NCI-H146 (cell line): ENCODE measurements at places on chromosomes 7 and 10.

GRCh38 chr10:1373287-1373686 lies 317.1 kb downstream of the WDR37 start:
- no peak for DNase-seq

GRCh38 chr10:60629332-60629731 lies 148.9 kb upstream of the CDK1 start:
- peak; percentile 44 for DNase-seq

- no peak for DNase-seq
Observed at GRCh38 chr7:371779-372545, 82.0 kb downstream of the FOXL3 start.

DNA sequence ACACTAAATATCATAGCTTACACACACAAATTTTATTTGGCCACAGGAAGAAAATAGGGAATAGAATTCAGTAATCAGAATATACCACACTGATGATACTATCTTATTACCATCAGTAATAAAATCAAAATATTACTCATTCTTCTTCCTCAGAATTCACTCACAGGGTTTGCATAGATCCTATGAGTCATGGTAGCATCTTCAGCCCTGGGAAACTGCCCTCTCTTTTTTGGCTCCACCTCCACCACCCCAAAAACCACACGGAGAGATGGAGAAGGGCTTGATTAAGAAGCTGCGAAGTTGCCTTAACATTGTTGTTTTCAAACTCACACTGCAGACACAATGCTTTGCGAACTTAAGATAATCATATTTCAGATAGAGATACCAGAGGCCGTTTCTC lies 154.1 kb upstream of the AHR start:
- no peak for DNase-seq

- no peak for DNase-seq
Observed at GRCh38 chr10:14588084-14588937, 186.4 kb downstream of the FAM107B start.

DNA sequence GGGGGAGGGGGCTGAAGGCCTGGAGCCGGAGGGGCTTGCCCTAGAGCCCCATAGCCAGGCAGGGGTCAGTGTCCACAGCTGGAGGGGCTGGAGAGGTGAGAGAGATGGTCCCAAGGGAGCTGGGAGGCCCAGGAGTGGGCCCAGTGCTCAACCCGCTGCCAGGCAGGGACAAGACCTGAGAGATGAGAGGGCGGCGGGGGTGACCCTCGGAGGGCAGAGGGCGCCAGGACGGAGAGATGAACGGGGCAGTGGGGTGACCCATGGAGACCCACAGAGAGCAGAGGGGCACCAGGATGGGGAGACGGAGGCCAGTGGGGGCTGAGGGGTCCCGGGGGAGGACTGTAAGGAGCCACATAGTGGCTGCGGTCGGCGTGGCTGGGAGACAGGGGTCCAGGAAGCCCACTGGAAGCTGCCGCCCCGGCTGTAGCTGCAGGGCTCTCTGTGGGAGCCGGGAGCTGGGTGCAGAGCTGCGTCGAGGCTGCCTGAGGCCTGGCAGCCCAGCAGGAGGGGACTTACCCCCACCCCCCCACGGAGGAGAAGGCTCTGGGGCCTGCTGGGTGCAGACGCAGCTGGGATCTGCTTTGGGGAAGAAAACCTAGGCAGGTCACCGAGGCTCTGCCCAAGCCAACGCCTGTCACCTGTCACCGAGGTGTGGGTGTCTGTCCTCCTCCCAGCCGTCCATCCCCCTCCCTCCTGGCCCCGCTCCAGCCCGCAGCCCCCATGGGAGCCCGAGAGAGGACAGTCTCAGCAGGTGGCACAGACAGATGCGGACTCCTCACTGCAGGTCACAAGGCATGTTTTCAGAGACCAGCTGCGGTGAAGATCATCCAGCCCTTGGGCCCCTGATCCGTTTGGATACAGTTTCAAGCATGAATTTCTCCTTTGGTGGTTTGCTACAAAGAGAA lies 25.1 kb downstream of the PWWP2B start:
- peak; percentile 87 for DNase-seq

- no peak for DNase-seq
Observed at GRCh38 chr10:61316676-61317265, 136.4 kb downstream of the TMEM26 start.

- no peak for DNase-seq
Observed at GRCh38 chr7:48627164-48627563, 297.2 kb upstream of the CDC14C start.

GRCh38 chr10:81594991-81595390 lies 280.0 kb upstream of the NRG3 start:
- no peak for DNase-seq

- DNase-seq, result no peak
Observed at GRCh38 chr7:106108991-106109390, 3.1 kb downstream of the SYPL1 start.

- DNase-seq, result no peak
Observed at GRCh38 chr10:35384265-35384868, 48.1 kb downstream of the CCNY start.

GRCh38 chr10:121527690-121528089 lies 70.6 kb downstream of the FGFR2 start:
- DNase-seq, result peak; percentile 75

DNA sequence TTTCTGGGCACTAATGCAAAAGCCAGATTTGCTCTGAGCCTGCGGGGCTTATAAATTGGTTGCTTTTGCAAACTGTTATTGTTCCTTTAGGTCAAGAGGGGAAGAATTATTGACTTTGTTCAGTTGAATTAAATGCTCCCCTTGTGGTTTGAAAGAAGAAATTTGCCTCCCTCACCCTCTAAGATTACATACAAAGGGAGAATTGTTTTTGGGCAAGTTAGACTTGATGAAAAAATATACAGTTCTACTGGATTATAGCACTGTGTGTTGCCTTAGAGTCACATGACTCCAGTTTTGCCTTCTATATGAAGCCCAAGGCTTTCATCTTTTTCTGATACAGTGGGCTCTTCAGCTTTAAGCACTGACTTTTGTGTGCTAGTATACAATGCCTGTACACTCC lies 1265.8 kb upstream of the LRRTM3 start:
- no peak for DNase-seq

- no peak for DNase-seq
Observed at GRCh38 chr7:29454899-29455451, 108.7 kb upstream of the PRR15 start.

DNA sequence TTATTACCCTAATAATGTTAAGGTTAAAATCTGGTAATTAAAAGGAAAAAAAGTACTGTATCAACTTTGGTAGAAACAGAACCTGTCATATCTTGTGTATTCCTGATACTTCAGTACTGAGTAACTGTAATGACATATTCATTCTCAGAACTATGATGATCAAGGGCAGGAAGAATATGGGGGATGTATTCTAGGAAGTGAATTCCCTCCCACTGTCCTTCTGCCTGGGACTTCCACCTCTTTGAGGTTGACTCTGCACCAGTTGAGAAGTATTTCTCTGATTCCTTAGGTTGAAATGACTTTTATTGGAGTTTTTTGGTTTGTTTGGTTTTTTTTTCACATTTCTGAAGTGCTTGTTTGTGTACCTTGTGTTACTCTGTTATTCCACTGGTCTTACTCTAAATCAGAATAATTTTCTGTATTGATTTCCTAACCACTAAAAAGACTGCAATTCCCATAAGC lies 36.9 kb downstream of the WASL start:
- DNase-seq, result no peak

GRCh38 chr7:132471515-132471914 lies 104.8 kb downstream of the PLXNA4 start:
- DNase-seq, result no peak

GRCh38 chr7:85719981-85720953 lies 533.4 kb upstream of the SEMA3D start:
- no peak for DNase-seq

DNA sequence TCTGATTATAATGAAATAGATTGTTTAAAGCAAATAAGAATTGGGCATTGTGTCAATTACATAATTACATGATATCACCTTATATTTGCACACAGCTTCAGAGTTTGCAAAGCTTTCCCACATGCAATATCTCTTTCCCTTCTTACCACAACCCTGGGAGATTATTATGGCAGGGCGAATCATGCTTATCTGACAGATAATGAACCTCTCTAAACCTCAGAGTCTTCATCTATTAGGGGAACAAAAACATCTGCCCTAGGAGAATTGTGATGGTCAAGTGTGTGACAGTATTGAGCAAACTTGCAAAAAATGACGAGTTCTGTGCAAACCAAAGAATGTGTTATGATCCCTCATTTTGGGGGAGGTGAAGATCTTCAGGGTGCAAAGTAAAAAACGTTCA lies 90.0 kb downstream of the MYOF start:
- DNase-seq, result peak; percentile 54

GRCh38 chr10:101379663-101380352 lies 25.8 kb downstream of the BTRC start:
- DNase-seq, result no peak

DNA sequence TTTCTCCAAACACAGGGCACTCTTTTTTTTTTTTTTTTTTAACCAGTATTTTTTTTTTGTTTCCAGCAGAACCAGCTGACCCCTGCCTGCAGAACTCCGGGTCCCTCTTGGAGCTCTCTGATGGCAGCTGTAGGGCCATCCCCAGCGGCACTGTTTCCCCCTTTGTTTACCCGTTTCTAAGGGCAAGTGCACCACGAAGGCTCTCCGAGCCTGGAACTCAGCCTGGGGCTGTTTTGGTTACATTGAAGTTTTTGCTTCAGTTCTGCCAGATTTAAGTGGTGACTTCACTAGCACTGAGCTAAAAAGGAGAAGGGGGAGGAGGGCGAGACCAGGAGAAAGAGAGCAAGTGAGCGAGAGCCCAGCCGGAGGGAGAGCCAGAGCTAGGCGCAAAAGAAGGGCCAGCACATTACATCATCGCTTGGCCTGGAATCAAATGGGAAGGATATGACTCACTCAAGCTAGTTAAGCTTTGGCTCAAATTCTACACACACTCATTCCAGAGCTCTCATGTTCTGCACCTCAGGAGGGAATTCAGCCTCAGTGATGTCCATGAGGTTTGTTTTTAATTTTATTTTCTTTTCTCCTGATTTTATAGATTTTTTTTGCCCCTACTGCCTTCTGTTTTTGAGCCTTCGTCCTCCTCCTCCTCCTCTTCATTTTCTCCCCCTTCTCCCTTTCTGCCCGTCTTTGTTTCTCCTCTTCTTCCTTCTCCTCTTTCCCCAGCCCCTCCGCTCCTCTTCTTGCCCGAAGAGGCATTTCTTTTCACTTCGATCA lies 272.3 kb downstream of the TRIL start:
- peak; percentile 43 for DNase-seq

DNA sequence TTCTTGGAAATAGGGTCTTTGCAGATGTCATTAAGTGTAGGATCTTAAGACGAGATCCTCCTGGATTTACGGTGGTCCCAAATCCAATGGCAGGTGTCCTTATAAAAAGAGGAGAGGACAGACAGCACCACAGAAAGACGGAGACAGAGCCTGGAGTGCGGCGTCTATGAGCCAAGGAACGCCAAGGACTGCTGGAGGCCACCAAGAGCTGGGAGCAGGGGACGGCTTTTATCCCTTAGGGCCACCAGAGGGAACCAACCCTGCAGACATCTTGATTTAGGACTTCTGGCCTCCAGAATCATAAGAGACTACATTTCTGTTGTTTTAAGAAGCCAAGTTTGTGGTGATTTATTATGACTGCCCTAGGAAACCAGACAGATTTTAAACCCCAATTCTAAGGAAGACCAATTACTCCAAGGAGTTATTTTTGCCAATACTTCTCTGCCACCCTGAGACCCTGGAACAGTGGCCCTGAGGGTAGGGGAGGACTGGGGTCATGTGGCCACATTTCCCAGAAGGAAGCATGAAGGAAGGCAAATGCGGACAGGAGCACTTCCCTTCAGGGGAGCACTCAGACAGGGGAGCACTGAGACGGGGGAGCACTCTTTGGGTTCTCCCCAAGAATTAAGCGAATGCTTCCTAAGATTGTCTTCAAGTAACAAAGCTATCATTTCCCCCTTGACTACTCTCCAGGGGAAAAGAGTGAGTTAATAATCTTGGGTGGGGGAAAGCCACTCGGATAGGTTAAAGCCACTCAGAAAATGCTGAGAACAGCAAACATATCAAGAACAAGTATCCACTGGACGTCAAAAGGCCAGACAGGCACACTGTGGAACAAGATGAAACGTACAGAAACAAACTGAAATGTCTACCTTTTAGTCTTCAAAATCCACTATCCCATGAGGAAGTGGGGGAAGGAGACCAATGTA lies 67.5 kb downstream of the CHST15 start:
- peak; percentile 8 for DNase-seq

GRCh38 chr7:24427048-24427447 lies 143.1 kb downstream of the NPY start:
- DNase-seq, result no peak

- no peak for DNase-seq
Observed at GRCh38 chr10:4257939-4258465, 473.0 kb upstream of the KLF6 start.

- no peak for DNase-seq
Observed at GRCh38 chr10:110457851-110458250, 39.9 kb upstream of the DUSP5 start.

DNA sequence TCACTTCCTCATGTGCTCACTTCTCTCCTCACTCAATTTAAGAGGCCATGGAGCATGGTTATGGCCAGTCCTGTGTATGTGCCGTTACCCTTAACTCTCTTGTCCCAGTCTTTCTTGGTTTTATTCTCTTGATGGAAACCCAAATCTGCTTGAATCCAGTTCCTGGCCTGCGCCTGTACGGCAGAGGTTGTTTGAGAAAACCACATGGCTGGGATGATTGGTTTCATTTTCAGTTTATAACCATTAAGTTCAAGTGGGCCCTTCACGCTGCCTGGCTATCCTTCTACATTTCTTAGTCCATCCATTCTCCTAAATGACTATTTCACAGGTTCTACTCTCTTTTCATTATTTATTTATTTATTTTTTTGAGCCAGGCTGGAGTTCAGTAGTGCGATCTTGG lies 1.6 kb upstream of the ZNF239 start:
- DNase-seq, result no peak

GRCh38 chr7:30224511-30225062 lies 59.8 kb upstream of the ZNRF2 start:
- no peak for DNase-seq

DNA sequence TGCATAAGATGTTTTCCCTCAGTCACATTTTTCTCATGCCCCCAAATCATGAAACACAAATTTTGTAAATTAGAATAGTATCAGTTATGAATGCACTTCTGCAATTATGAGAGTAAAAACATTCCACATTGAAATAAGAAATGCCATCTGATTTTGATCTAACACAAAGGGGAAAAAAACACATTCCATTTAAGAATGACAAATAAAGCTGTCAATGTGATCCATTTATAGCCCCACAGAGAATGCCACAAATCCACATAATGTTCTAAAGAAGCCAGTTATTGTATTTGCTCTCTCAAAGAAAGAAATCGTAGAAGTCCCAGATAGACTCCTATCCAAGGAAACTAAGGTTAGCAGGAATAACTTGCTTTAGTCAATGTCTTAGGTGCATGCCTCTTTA lies 48.7 kb upstream of the RHOBTB1 start:
- DNase-seq, result no peak

DNA sequence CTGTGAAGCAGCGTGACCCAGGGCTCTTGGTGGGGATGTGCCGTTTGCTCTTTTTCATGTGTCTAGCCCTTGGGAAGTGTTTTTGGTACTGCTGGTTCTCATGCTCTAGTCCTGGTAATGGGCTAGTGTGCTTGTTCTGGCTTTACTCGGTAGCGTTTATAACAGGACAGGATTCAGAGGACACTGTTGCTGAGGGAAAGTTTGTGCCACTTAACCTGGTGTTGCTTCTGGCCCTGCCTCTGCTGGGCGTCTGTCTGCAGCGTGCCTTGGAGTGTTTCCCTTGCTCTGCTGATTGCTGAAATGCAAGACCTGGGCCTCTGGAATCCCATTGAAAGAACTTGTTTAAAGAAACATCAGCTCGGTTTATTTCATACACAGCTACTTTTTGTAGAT lies 35.0 kb downstream of the INPP5A start:
- no peak for DNase-seq
